NCI-H226 (cell line): ENCODE measurements at places on chromosomes 7 and 10.

DNA sequence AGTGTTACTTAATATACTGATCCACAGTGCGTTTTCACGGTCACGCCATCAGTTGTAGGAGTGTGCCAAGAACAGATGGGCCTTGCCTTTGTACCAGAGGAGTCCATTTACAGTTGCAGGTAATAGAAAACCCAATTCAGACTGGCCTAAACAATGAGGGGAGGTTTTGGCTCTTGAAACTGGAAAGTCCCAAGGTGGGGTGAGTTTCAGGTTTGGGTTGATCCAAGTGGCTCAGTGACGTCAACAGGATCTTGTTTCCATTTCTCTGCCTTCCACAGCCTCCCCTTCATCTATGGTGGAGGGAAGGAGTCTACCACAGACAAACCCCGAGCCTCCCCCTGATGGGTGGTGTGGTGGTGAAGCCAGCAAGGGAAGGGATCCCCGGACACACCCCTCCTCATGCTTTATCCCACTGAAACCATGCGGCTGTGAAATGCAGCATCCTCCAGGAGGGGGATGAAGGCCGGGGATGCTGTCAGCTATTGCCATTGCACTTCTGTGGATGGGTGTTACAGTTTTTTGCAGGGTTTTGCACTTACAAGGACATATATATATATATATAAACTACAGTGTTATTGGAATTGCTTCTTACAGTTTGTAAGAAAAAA is 14.8 kb upstream of the SH2D4B start:
- no peak for DNase-seq

DNA sequence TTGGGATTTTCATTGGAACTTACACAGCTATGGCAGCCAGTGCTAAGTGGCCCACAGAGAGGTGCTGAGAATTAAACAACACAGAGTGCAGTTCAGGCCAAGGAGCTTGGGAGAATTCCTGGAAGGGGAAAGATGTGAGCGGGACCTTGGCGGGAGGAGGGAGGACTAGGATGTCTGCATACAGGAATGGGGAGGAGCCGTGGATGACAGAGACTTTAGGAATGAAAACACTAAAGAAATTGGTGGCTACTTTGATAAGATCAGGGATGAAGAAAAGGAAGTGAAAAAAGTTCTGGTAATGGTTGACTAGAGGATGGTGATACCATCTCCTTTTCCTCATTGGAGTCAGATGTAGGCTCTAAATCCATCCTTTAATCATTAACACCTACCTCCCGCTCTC is 234.2 kb upstream of the FZD8 start:
- no peak for DNase-seq

DNA sequence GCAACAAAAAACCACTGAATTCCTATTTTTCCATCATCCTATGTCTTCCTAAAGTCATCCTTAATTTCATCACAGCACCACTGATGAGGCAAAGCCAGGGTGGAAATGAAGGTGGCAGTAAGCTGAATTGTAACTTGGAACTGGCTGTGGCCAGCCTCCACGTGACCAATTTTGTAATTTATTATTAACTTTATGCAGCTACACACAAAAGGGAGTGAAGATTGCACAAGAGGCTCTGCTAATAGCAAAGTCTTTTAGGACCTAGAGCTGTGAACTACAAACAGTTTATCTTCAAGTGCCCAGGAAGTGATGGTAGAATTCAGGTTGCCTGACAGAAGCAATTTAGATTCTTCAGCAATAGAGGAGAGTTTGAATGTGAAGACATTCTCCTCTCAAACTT is 176.4 kb downstream of the CCDC71L start:
- no peak for DNase-seq

DNA sequence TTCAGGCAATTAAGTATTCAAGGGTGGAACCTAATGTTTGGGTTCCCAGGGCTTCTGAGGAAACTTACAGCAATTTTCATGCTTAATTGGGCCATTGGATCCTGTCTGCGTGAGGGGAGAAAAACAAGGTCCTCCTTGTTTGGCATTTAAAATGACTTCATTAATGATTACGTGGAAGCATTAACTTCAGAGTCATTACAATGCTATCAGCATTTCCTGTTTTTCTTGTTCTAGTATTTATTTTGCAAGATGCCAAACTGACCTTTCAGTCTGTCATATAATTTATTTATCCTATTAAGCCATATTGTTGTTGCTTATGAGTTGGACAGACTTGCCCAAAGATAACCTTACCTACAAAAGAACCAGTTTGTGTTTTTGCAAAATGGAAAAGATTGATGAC is 324.1 kb upstream of the LRRN3 start:
- no peak for DNase-seq

- peak; percentile 68 for DNase-seq
These were observed 141.5 kb downstream of the LRRN3 start for GRCh38 chr7:111232249-111233084.

- DNase-seq, result no peak
These were observed 51.3 kb downstream of the POLL start for GRCh38 chr10:101536800-101537199.

DNA sequence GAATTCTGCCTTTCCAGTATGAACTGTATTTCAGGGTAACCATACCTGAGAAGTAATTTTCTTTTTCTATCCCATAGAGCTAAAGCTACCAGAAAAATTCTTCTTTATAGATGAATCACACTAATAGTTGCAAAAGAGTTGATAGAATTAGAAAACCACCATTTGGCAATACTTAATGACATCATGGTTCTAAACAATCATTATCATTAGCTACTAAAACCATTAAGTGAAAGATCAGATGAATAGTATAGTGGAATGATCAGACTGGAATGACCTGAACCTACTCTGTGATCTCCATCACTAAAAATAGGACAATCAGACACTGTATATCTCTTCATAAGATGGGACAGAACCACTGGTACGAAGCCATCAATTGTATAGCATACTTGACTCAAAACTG is 19.8 kb upstream of the ZC3HAV1L start:
- DNase-seq, result no peak

DNA sequence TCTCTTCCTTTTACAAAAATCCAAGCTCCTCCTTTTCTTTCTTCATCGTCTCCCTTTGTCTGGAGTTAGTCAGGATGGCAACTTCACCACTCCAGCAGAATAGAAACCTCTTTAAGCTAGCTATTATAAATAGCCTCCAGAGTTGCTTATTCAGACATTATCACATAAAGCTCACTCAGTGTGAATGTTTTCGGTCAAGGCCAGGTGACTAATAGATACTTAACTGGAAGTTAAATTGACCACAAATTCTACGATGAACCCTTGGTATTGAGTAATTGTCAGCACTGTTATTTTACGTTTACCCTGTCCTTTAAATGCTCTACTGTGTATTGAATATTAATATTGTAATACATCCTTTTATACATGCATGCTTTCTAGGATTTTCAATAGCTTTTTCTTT is 340.4 kb downstream of the OTUD1 start:
- DNase-seq, result no peak

DNA sequence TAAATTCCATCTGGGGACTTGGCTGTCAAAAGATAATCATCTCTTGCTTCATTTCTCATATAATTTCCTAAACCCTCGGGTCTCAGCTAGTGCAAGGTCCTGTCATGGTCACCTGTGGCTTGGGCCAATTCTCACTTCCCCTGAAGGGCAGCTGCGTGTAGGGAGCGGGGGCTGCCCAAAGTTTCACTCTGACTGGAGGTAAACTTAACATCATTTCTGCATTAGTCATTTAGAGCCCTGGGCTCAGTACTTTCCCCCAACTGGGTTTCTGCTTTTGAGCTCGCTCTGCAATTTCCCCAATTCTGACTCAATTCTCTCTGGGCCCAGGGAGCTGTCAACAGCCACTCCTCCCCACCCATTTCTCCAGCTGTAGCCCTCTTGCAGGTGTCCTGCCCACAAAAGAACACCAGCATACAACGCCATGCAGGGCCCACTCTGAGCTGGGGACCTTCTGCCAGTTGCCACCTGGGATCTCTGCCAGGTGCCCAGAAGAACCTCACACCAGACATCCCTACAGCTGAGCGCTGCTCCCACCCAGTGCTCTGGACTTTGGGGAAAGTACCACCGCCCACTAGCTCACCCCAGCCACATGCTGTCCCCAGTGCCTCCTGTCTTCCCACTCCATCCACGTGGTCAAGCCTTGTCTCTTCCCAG is 37.9 kb downstream of the VOPP1 start:
- DNase-seq, result peak; percentile 85

DNA sequence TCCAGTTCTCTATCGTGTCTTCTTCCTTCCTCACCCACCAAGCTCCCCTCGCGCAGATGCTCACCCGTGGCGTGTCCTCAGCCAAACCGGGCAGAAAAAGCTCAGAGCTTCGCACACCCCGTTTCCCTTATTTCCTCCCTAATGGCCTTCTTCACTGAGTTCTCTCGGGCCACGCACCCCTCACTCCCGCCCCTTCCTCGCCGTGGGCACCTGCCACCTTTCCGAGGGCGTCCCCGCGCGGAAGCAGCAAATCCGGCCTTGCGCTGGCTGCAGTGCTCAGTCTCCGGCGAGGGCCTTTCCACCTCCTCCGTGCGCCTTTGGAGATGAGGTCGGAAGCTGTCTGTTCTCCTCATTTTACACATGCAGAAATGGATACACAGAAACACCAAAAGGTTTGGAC is 12.4 kb upstream of the CALML3 start:
- DNase-seq, result no peak

DNA sequence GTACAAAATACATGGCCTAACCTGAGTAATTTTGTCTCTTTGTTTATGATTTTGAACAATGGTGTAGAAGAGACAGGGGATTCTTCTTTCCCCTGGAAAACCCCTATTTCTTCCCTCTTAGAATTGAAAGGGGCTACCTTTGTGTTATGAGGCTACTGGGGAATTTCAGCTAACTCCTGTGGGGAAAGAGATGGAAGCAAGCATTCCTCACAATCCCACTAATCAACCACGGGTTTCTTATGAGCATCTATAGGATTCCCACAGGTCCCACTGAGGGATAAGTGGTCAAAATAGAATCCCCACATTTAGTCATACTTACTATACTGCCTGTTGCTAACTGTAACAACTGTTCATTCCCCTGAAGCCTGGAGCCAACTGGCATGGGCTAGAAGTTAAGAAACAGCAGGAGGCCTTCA is 32.2 kb upstream of the ITGB8 start:
- no peak for DNase-seq

- no peak for DNase-seq
These were observed 3.3 kb downstream of the CHN2 start for GRCh38 chr7:29197916-29198315.

DNA sequence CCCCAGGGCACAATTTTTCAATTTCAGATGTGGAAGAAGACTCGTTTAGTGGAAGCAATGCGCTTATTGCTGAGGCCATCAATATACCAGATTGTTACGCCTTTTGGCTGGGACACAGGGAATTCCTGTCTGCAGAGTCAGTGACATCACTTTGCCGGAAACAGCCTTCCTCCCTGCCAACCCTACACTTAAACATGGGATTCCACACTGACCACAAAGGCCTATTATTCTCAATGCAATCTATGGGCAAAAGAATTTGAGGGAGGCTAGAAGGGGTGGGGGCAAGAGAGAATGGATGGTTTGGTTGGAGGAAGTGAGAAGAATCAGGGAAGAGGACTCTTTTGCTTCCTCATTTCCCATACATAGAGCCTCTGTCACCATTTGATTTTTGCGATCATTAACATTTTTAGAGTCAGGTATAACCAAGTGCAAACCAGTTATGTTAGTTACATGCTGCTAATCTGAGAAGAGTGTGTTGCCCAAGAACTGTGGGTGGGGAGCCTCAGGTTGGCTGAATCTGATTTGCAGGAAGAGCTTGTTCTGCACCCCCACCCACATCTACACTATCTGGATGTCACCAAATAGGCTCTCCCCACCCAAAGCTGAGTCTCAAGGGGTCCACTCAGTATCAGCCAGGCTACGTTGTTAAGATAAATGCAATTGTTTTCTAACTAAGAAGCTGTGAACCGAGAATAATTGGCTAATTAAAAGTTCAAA is 58.2 kb downstream of the ENTPD1 start:
- DNase-seq, result no peak

DNA sequence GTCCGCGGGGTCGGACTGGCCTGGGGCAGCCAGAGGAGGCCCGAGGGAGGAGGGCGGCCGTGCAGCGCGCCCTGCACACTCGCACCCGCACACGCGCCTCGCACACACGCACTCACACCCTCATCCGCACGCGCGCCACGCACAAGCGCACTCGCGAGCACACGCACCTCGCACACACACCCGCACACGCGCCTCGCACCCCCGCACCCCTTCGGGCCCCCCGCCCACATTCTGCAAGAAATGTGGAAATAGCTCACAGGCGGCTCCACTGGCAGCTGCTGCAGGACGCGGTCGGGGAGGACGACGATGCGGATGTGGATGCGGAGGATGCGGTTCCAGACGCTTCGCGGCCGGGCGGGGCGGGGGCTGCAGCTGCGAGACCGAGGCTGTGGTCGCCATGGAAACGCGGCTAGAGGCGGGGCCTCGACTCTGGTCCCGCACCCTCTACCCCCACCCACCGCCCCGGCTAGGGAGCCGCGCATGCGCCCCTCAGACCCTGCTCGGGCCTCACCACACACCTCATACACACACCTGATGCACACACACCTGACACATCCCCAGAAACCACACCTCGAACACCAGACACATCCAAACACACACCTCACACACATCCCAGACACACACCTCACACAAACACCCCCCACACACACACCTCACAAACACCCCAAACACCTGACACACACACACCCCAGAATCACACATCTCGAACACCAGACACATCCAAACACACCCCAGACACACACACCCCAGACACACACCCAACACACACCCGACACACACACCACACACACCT is at the start of gene CALY:
Gene CALY, minus strand, starts transcription at position 320 of the 793 bp plus-strand sequence. CDS start 7,907 bp downstream, outside the sequence.
- DNase-seq, result no peak

- peak; percentile 54 for DNase-seq
These were observed 1.5 kb downstream of the LZTS2 start for GRCh38 chr10:101000915-101001658.

- no peak for DNase-seq
These were observed 56.7 kb downstream of the VSTM4 start for GRCh38 chr10:49058463-49059255.

- peak; percentile 56 for DNase-seq
These were observed at the start of gene CHN2 for GRCh38 chr7:29194594-29195427. CHN2 (plus strand) TSS chr7:29194775.

- DNase-seq, result no peak
These were observed 75.8 kb downstream of the GNAI1 start for GRCh38 chr7:80210400-80210799.

- no peak for DNase-seq
These were observed 57.1 kb downstream of the TBXAS1 start for GRCh38 chr7:139886206-139886605.

- no peak for DNase-seq
These were observed 903.9 kb downstream of the NRG3 start for GRCh38 chr10:82778908-82779307.

DNA sequence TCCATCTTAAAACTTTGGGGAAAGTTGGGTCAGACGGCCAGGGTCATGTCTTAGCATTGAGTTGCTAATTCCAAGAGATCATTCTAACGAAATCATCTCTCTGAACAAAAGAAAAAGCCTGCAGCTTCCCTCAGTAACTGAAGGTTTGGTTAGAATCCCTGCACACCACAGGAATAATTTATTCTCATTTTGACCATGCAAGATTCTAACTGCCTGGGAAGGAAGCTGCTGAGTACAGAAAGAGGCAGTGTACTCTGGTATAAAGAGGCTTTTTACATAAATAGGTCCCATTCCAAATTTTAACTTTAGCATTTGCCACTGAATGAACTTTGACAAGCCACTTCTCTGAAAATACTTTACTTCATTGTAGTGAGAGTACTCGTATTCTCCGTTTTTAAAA is 76.9 kb upstream of the RSBN1L start:
- no peak for DNase-seq
